Caki2 (cell line): ENCODE measurements at places on chromosomes 12 and 14. TPM values are rescaled to one million over a fixed set of nuclear protein-coding genes. Genes with fewer than 3 reads are reported as not detected.

The STAC3 gene
- 0.95 TPM in 1 of 2 replicates, not detected in the other for total RNA-seq

The DNAJC22 gene
- total RNA-seq: 22.0 and 23.6 TPM in 2 replicates

DNA sequence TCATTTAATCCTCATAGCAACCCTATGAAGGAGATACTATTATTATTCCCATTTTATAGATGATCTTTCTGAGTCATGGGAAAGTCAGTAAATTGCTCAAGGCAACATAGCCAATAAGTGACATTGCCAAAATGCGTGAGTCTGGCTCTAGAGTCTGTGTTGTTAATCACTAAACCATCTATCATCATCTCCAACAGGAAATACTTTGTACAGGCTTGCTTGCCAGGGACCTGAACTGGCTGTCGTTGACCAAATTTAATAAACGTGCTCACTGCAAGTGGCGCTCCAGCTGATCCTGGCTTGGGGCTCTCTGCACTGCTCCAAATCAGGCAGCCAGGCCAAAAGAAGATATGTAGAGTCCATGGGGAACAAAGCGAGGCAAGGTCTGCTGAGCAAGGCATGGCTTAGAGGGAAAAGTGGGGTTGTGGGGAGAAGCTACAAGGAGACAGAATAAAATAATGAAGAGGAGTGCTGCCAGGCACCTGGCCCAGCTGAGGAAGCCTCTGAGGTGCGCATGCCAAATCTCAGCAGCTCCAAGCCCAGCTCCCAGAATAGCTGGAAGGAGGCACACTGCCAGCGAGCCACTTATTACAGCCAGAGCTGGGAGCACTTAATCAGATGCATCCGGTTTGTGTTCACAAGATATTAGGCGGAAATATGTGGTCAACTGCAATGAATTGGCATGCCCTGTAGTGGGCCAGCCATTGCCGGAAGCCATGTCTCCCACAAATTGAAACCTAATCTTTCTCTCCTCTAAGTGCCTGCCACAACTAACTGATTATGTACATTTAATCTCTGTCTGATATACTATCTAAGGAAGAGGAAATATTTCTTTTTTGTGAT is 43.3 kb upstream of the PTPRO start:
- DNase-seq: no peak

- no peak for DNase-seq
These were observed 125.3 kb upstream of the TMEM132D start for GRCh38 chr12:130029151-130029550.

DNA sequence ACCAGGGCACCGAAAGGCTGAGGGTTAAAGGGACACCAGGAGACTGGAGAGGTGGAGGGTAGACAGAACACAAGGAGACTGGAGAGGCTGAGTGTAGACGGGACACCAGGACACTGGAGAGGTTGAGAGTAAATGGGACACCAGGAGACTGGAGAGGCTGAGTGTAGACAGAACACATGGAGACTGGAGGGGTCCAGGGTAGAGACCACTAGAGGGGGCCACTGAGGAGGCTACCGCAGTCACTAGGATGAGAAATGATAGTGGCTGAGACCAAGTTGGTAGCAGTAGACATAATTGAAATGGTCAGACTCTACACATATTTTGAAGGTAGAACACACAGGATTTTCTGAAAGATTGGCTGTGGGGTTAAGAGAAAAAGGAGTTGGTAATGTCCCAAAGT is 68.2 kb downstream of the PAH start:
- no peak for DNase-seq

GRCh38 chr14:74974364-74975058 is 19.1 kb upstream of the PGF start:
- DNase-seq: no peak
